ENCODE measurements at places on chromosomes 3 and 15.

GRCh38 chr3:129399895-129400357, 28.5 kb downstream of the EFCAB12 start:
- no peaks in the 10 kb centered on the region for H3K27me3 ChIP-seq
- peak overlapping the region; percentile 89 for H3K4me3 ChIP-seq
- H3K4me1 ChIP-seq: peaks cover 8% of the 10 kb centered on the region
- DNase-seq: peak; percentile 26

DNA sequence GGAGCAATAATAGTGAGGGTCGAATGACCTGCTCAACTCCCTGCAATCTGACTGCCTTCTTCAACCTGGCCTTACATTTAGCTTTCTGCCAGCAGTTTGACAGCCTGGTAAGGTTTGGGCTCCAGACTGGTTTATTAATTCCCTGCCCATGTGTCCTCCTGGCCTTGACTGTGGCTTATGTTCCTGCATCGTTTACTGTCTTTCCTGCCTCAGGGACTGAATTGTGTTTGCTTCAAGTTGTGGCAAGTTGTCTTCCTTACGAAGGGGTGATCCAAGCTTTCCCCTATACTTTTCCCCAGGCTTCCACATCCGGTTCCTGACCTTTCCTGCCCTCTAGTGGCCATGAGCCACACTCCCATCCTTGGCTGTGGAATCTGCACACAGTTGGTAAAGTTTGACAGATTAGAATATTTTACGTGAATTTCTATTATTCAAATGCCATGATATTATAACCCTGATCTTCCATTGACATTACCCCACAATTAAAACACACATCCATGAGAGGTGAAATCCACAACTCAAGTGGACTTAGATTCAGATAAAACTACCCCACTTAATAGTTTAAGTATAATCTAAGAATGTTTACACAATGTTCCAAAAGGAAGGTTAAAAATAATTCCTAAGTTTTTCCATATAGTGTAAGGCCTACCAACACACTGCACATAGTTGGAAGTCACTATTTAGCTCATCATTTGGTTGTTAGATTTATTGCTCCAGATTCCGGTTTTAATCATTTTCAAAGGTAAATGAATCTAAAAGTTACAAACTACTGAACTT, 95.7 kb downstream of the NEDD4 start:
- peaks cover 16% of the 10 kb centered on the region for H3K4me1 ChIP-seq
- H3K27me3 ChIP-seq: no peaks in the 10 kb centered on the region
- H3K36me3 ChIP-seq: no peaks in the 10 kb centered on the region
- DNase-seq: peak; percentile 63
- no peak overlapping the region for H3K4me3 ChIP-seq
- peak overlapping the region; percentile 51 for H3K27ac ChIP-seq

DNA sequence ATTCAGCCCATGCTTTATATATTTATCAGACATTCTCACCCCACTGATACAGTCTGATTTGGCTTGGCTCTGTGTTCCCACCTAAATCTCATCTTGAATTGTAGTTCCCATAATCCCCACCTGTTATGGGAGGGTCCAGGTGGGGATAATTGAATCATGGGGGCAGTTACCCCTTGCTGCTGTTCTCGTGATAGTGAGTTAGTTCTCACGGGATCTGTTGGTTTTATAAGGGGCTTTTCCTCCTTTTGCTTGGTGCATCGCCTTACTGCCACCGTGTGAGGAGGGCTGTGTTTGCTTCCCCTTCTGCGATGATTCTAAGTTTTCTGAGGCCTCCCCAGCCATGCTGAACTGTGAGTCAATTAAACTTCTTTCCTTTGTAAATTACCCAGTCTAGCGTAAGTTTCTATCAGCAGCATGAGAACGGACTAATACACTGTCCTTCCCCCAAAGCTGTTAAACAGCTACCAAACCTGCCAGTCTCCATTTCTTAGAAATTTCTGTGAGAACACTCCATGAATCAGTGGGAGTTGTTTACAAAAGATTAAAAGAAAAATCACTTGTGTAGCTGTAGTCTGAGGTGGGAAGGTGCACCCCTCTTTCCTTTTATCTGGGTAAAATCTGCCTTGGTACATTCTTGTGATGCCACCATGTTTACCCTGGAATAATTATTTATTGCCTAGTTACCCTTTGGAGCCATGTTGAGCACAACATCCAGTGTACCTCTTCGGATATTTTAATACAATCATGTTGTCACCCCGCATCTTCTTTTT, 160.5 kb downstream of the THSD4 start:
- peak; percentile 22 for DNase-seq
- H3K27me3 ChIP-seq: no peaks in the 10 kb centered on the region
- H3K4me3 ChIP-seq: no peak overlapping the region

DNA sequence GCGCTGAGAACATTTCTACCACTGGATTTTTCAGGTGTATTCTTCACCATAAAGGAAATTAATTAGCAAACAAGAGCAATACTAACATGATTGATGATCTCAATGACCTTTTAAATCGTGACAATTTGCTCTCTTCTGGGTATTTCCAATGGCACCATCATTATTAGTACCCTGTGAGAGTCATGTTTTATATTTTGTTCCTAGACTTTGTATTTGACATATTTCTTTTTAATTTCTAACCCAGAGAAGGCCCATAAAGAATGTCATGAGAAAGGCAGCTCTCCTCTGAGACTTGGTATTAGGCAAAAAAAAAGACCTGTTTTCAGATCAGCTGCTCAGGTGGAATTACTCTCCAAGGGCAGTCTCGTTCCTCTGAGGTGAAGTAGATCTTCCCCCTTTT, 1253.4 kb downstream of the ROBO2 start:
- H3K4me1 ChIP-seq: no peaks in the 10 kb centered on the region
- no peak for DNase-seq

DNA sequence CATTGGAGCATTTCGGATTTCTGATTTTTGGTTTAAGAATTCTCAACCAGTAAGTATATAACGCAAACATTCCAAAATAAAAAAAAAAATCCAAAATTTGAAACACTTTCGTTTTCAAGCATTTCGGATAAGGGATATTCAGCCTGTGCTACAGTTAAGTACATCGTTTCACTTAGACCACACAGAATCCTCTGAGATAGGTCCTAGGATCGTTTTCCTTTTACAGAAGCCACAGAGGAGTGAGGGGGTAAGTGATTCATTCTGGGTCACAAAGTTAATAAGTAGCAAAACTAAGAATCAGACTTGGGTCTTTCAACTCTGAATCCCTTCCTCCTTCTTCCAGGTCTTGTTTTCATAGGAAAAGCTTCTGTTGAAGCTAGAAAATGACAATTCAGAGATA, 249.3 kb downstream of the BBX start:
- H3K4me3 ChIP-seq: no peak overlapping the region
- H3K36me3 ChIP-seq: no peaks in the 10 kb centered on the region
- no peaks in the 10 kb centered on the region for H3K27me3 ChIP-seq
- DNase-seq: peak; percentile 6

- H3K36me3 ChIP-seq: peaks cover 9% of the 10 kb centered on the region
- H3K27ac ChIP-seq: no peak overlapping the region
- peaks cover 13% of the 10 kb centered on the region for H3K4me1 ChIP-seq
- H3K27me3 ChIP-seq: no peaks in the 10 kb centered on the region
- H3K4me3 ChIP-seq: no peak overlapping the region
Measured at GRCh38 chr3:122508135-122508914, 6.4 kb downstream of the KPNA1 start.

- H3K36me3 ChIP-seq: peaks cover 3% of the 10 kb centered on the region
- no peak overlapping the region for H3K27ac ChIP-seq
- peak overlapping the region; percentile 64 for H3K4me3 ChIP-seq
- H3K4me1 ChIP-seq: peaks cover 28% of the 10 kb centered on the region
- no peaks in the 10 kb centered on the region for H3K27me3 ChIP-seq
- DNase-seq: no peak
Measured at GRCh38 chr3:13420831-13421765, 976 bp upstream of the NUP210 start.

DNA sequence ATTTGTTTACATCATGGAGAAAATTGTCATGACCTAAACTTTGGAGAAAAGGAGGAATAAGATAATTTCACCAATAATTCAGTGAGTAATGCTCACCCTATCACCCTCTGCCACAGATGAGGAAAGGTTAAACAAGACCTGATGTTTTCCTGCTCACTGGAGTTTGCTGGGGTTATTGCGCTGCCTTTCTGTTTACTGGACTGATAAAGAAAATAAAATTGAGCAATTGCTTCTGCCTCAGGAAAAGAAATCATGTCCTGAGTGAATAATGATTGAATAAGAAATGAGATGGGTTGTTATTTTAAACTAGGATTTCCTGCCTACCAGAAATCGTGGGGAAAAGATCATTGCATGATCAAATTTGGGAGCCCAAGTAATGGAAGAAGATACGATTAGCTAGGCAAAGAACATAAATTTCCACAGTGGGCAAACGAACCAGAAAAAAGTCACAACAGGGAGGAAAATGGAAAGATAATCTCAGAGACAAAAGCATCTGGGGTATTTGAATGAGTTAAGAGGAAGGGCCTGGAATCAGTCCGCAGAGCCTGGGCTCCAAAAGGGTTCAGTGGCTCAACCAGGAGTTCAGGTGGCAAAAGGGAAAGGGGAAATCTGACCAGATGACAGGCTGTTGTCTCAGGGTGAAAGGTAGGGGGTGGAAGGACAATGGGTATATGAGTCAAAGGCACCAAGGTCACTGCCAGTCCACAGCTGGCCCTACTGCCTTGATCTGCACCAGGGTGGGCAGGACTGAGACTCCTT, 146.8 kb downstream of the FAM43A start:
- peak overlapping the region; percentile 60 for H3K27ac ChIP-seq
- H3K4me1 ChIP-seq: peaks cover 16% of the 10 kb centered on the region
- H3K27me3 ChIP-seq: no peaks in the 10 kb centered on the region
- DNase-seq: peak; percentile 24
- H3K36me3 ChIP-seq: no peaks in the 10 kb centered on the region

DNA sequence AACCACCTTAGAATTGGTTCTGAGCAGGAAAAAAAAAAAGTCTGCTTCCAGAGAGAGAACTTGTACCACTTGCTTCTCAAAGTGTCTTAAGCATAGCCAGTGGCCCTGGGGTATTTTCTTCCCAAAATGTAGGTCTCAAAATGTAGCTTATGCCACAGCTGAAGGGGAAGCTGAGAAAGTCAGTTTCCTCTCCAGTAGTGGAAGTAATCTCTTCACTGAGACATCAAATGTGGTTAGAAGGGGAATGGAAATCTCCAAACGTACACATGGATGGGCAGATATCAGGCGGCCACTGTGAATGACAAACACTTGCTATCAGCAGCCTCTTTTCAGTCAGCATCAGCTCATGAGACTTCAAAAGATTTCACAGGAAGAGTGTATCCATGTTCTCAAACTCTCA, 841.2 kb downstream of the TUSC7 start:
- no peak overlapping the region for H3K4me3 ChIP-seq
- peaks cover 19% of the 10 kb centered on the region for H3K4me1 ChIP-seq
- no peak for DNase-seq
- no peaks in the 10 kb centered on the region for H3K36me3 ChIP-seq
- H3K27me3 ChIP-seq: no peaks in the 10 kb centered on the region

DNA sequence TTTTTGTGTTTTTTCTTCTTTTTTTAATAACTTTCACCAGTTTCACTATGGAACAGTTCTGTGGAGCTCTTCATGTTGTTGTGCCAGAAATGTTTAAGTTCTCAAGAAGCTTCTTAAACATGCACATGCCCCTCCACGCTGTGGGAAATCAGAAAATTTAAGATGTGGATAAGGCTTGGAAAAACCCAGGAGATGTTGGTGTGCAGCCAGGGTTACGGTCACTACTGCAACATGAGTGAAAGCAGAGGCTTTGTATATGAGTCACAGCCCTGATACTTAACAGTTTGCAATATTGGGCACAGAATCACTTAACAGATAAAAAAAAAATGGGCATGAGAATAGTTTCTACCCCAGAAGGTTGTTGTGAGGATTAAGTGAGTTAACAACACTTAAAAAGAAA, 399.9 kb downstream of the LRTM1 start:
- H3K4me3 ChIP-seq: no peak overlapping the region
- no peak for DNase-seq
- peaks cover 3% of the 10 kb centered on the region for H3K27me3 ChIP-seq
- no peaks in the 10 kb centered on the region for H3K36me3 ChIP-seq
- H3K27ac ChIP-seq: no peak overlapping the region

DNA sequence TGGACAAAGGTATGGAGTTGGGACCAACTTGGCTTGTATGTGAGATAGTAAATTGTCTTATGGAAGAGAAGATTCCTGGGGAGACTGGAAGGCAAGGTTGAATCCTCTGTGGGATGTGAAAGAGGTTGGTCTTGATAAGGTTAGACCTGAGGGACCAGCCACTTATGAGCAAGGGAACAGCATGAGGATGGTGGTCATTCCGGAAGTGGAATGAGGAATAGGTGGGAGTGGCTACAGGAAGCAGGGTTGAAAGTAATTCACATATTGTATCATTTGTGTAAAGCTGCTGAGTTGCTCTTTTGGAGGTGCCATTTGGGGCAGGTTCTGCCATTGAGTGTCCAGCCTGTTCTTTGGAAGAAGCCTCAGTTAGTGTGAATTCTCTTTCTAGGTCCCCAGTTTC, 13.2 kb downstream of the USP13 start:
- no peaks in the 10 kb centered on the region for H3K36me3 ChIP-seq
- H3K27ac ChIP-seq: no peak overlapping the region
- H3K27me3 ChIP-seq: no peaks in the 10 kb centered on the region
- no peaks in the 10 kb centered on the region for H3K4me1 ChIP-seq

DNA sequence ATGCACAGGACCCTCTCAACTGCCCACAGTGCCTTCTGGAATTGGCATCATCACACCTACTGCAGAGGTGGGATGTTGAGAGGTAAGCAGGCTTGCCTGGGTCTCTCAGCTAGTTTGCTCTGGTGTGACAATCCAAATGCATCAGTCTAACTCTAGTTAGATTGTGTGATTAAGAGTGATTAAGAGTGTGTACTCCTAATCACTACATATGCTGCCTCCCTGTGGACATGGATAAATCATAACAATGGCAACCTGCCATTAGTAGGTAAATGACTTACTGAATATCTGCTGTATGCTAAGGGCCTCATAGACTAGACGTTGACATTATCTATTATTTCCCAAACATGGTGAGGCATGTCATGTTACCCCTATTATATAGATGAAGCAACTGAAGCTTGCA, 342.1 kb downstream of the OCA2 start:
- no peaks in the 10 kb centered on the region for H3K27me3 ChIP-seq
- no peaks in the 10 kb centered on the region for H3K4me1 ChIP-seq
- no peaks in the 10 kb centered on the region for H3K36me3 ChIP-seq
- no peak overlapping the region for H3K4me3 ChIP-seq
- H3K27ac ChIP-seq: no peak overlapping the region
- DNase-seq: no peak

GRCh38 chr3:108293858-108294257, 2.5 kb upstream of the HHLA2 start:
- H3K27ac ChIP-seq: no peak overlapping the region
- no peak overlapping the region for H3K4me3 ChIP-seq
- H3K4me1 ChIP-seq: peaks cover 11% of the 10 kb centered on the region
- H3K27me3 ChIP-seq: no peaks in the 10 kb centered on the region

GRCh38 chr3:189490337-189490736, 140.9 kb upstream of the TP63 start:
- H3K27ac ChIP-seq: peak overlapping the region; percentile 28
- H3K36me3 ChIP-seq: no peaks in the 10 kb centered on the region
- peaks cover 13% of the 10 kb centered on the region for H3K4me1 ChIP-seq
- H3K27me3 ChIP-seq: no peaks in the 10 kb centered on the region

- no peaks in the 10 kb centered on the region for H3K36me3 ChIP-seq
- peaks cover 23% of the 10 kb centered on the region for H3K4me1 ChIP-seq
- no peaks in the 10 kb centered on the region for H3K27me3 ChIP-seq
- DNase-seq: peak; percentile 81
- H3K4me3 ChIP-seq: peak overlapping the region; percentile 42
Measured at GRCh38 chr15:22735781-22736180, 50.7 kb upstream of the NIPA1 start.

Measured in PC-3 (cell line).